ENCODE measurements at places on chromosomes 16 and 17. TPM values are rescaled to one million over a fixed set of nuclear protein-coding genes. Genes with fewer than 3 reads are reported as not detected.

The SGCA gene
- 2.5 TPM for total RNA-seq

The SALL1 gene
- 0.11 TPM for total RNA-seq

The CRYM gene
- total RNA-seq, result 1.9 TPM

The ZG16B gene
- total RNA-seq, result 1.2 TPM

The NPIPA7 gene
- 12.3 TPM for total RNA-seq

The CEP295NL gene
- 0.54 TPM for total RNA-seq

The GFAP gene
- total RNA-seq, result 0.73 TPM

The PTGES3L gene
- total RNA-seq, result 1.2 TPM

The DDX5 gene
- 625 TPM for total RNA-seq

The STAT3 gene
- 77.1 TPM for total RNA-seq

The CCL8 gene
- not detected for total RNA-seq

The TMEM235 gene
- not detected for total RNA-seq

The PSME3IP1 gene
- total RNA-seq, result 119 TPM

The SLC35G6 gene
- total RNA-seq, result not detected

The CLEC18C gene
- total RNA-seq, result 0.24 TPM
